NCI-H1417 treated with DMSO at 0.1 percent for 48 hours (cell line): ENCODE measurements at places on chromosomes 2 and 18.

- no peak for DNase-seq
Observed at GRCh38 chr2:225998116-225998515, 598.6 kb downstream of the NYAP2 start.

- no peak for DNase-seq
Observed at GRCh38 chr2:118223992-118224894, 136.0 kb downstream of the INSIG2 start.

- no peak for DNase-seq
Observed at GRCh38 chr2:179124282-179124681, 74.3 kb upstream of the CCDC141 start.

DNA sequence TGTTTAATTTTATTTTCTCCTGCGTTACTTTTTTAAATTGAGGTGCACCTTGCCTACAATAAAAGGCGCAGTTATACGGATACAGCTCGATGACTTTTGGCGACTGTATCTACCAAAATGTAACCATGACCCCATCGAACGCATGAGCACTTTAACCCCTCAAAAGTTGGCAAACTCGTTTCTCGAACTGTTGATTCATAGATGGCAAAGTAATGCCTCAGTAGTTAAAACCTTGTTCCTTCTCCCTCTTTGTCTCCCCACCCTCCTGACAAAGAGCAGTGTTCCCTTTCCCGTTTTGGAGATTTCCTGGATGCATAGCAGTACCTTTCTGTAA, 577 bp downstream of the MOGAT1 start:
- no peak for DNase-seq

DNA sequence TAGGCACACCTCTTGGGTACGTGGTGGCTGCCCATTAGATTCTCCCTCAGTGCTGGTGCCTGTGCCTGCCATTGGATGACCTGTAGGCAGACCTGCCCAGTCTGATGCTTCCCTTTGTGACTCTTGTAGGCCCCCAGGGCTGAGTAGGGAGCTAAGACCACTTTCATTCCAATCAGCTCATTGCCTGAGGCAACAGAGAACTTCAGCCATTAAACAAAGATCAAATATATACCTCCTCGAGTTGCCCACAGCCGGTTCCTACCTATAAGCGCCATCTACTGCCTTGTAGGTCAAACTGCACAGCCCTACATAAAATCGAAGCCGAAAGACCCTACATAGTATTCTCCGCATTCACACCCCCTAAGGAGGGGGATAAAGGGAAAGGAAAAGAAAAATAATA, 184.6 kb downstream of the ETAA1 start:
- no peak for DNase-seq

DNA sequence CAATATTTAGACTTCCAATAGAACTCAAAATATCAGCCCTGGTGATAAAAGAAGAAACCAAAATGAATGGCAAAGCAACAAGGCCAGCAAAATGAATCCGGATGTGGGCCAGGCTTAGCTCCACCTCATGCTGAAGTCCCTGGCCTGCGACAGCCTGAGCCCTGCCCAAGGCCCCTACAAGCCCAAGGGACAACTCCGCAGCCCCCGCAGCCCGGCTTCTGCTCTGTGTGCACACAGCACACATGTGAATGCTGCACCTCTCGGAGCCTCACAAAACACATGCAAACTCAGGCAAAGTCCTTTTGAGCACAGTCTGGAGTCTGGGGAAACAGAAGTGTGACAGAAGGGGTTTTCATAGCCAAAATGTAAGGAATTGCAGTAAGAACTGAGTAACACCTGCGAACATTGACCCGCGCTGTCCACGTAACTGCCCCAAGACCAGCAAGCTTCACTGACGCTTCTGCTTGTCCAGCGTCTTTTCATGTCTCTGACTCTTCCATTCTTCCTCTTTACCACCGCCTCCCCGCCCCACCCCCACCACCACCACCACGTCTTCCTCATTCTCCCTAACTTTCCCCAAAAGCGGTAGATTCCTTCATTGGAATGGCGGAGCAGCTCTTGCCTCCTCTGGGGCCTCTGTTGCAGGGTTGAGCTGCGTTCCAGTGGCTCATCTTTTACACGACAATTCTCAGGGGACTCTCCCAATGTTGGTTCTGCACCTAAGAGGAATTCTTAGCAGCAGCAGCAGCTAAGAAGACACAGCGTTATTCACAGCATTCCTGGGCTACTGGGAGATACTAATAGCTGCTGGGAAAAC, 136.4 kb upstream of the COPS8 start:
- DNase-seq: no peak

DNA sequence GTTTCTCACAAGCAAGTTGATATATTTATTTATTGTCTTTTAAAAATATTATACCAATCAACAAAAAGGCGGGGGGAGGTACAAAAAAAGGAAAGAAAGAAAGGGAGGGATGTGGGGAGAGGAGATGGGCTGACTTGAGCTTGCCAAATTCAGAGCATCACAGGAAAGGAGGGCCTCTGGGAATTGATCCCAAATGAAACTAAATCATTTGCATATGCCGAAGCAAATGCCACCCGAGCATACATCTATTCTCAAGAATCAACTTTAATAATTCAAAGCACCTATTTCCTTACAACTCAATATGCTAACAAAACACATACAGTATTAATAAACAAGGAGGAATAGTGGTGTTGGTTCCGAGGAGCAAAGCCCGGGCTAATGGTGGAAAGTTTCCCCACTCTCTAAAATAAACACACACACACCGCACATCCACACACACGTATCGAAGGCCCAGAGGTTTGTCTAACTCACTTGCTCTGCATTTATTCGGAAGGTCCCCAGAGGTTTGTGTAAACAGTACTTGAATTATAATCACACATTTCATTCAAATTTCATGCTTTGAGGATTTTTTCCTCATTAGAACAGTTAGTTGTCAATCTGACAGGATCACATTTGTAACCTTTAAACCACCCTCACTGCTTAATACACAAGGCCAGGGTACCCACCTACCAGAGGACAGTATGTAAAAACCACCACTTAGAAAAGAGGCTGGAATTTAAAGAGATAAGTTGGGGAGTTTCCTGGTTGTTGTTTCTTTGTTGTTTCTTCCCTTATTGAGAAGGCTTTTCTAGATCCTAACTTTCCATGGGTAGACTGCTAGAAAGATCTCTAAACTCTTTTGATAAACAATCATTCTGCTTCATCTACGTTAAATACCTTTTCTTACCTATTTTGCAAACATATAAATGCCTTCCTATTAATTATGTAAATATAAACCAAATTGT, 264.7 kb downstream of the TCF4 start:
- DNase-seq: peak; percentile 93
